ENCODE measurements at places on chromosomes 6 and 20.

DNA sequence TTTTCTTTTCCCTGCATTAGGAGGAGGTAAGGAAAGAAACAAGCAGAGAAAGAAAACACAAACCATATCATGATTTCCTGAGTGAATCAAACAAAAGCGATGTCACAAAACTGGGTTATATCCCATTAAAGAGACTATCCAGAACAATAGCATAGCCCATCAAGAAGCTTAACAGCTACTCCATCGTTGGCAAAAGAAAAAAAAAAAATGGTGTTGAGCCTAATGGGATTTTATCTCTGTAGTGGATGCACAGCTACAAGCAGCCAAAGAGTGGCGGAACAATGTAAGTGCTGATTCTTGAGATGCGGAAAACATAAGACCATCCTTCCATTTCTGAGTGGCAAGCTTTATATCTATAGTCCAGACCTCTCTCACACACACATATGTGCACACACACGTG, 106.2 kb upstream of the NRSN1 start:
- no peak for DNase-seq

DNA sequence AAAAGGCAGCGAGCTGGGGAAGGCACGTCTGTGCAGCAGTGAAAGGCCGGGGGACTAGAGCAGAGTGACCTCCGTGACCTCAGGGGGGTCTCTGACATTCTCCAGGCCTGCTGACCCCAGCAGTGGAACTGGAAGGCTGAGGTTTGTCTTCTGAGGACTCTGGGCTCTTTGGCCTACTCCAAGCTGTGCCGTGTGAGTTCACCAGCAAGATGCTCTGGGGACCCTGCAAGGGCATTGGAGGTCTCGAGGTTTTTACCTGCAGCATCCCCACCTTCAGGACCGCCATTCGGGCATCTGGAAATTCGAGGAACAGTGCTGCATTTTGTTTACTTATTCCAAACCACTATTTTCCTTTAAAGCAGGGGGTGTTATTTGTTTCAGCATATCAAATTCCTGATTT, 140.9 kb downstream of the PHACTR3 start:
- no peak for DNase-seq

DNA sequence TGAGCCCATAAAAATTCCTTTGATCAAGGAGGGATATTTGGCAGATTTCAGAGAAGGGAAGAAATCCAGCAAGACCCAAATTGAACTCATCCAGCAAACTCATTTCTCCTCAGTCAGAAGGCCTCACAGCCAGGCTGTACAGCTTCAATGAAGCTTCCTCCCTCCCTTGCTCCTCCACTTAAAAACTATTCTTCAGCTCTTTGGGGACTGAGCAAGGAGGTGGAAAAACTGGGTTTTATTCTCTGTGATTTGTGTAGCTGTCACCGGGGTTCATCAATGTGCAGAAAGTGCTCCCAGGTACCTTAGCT, 158.7 kb upstream of the ZNF184 start:
- DNase-seq: no peak

GRCh38 chr6:110875548-110876169, 1.1 kb downstream of the AMD1 start:
- peak; percentile 52 for DNase-seq

GRCh38 chr20:42474646-42475045, 715.1 kb downstream of the PTPRT start:
- DNase-seq: no peak

DNA sequence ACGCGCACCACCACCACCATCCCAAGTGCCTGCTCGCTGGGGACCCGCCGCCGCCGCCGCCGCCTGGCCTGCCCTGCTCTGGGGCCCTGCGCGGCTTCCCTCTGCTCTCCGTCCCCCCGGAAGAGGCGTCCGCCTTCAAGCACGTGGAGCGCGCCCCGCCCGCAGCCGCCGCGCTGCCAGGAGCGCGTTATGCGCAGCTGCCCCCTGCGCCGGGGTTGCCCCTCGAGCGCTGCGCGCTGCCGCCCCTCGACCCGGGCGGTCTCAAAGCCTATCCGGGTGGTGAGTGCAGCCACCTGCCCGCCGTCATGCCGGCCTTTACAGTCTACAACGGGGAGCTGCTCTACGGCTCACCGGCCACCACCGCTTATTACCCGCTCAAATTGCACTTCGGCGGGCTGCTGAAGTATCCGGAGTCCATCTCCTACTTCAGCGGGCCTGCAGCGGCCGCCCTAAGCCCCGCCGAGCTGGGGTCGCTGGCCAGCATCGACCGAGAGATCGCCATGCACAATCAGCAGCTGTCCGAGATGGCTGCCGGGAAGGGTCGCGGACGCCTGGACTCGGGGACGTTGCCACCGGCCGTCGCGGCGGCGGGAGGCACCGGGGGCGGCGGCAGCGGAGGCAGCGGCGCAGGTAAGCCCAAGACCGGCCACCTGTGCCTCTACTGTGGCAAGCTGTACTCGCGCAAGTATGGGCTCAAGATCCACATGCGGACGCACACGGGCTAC, 7.2 kb downstream of the PRDM13 start:
- DNase-seq: no peak

DNA sequence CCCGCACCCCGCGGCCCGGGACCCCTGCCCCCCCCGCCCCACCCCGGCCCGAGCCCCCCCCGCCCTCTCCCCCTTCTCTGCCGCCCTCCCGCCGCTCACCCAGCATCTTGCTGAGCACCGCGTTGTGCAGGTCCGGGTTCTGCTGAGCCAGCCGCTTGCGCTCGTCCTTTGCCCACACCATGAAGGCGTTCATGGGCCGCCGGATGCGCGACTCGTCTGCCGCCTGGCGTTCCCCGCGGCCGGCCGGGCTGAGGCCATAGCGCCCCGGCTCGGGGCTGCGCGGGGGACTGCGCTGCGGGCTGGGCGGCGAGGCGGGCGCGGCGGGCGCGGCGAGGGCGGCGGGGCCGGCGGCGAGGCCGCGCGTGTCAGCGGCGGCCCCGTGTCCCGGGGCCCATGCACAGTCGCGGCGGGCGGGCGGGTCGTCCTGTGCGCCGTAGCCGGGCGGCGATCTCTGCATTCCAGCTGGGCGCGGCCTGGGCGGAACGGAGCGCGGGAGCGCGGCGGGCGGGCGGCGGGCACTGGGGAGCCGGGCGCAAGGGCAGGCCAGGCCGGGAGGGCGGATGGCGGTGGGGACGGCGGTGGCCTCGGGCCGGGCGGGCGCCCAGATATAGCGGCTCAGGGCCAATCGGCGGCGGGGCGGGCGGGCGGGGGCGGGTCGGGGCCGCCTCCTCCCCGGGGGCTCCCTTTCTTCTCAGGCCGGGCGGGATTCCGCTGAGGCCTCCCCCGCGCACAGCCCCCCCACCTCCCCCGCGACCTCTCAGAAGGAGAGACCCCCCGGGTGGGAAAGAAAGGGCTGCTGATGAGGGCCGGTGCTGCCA, at the start of gene SOX18:
Gene SOX18, minus strand, starts transcription at position 580 of the 818 bp plus-strand sequence. Its CDS starts 123 bp downstream, at position 457.
- no peak for DNase-seq

DNA sequence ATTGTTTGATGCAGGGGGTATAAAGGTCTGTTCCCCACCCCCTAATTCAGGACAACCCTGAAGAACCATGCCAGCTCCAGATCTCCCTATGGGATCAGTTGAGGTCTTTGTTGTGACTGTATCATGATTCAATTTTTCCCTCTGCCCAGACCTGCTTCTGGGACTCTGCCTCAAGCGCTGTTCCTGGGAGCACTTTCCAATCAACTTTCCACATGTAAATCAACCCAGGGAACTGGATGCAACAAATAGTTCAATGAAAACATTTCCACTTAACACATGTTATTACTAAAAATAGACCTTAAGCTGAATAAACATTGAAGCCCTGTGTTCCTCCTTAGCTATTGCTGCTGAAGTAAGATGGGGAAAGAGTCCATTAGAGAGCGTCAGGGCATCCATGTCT, 139.5 kb downstream of the C6orf58 start:
- DNase-seq: no peak

DNA sequence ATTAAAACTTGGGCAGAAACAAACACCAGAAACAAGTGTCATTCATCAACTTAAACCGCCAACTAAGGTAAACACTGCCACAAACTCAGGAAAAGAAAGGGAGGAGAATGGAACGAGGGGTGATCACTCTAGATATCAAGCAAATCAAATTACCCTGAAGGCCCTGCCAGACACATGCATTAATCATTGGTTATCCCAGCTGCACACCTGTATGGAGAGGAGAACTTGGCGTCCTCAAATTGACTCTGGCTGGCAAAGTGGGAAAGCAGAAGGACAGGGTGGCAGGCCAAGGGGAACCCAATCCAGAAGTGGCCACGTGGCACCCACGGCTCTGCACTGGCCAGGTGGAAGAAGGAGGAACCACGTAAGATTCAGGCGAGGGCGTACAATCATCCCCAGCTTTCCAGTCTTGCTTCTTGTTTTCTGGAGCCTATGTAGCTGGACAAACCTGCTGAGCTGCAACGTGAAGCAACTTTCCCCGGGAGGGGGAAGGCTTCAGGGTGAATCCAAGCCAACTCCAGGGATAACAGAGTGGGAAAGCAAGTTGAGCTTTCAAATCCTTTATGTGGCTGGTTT, 156.2 kb upstream of the JARID2 start:
- no peak for DNase-seq

GRCh38 chr20:24619212-24619611, 149.8 kb downstream of the SYNDIG1 start:
- no peak for DNase-seq

DNA sequence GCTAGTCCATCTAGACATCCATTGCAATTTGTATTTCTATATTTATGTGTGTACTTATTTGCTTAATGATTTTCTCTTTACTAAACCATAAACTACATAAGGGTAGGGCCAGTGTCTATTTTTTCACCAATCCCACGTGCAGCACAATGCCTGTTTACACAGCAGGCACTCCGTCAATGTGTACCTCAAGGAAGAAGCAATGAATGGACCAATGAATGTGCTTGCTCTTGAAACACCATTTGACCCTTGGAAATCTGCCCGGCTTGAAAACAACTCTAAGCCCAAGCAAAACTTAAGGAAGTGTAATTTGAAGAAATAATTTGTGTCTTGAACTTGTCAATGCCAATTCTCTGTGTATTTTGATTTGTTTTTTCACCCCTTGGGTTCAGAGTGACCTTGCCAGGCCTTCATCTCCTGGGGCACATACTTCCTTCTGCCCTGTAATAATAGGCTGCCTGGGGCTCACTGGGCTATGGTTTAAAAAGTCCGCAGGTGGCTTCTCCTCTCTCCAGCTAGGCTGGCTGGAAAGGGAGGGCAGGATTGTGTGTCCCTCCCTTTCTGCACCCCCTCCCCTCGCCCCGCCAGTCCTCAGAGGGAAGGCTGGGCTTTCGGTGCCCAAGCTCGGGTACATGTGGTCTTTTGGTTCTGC, 140.8 kb upstream of the ARMC2 start:
- no peak for DNase-seq

DNA sequence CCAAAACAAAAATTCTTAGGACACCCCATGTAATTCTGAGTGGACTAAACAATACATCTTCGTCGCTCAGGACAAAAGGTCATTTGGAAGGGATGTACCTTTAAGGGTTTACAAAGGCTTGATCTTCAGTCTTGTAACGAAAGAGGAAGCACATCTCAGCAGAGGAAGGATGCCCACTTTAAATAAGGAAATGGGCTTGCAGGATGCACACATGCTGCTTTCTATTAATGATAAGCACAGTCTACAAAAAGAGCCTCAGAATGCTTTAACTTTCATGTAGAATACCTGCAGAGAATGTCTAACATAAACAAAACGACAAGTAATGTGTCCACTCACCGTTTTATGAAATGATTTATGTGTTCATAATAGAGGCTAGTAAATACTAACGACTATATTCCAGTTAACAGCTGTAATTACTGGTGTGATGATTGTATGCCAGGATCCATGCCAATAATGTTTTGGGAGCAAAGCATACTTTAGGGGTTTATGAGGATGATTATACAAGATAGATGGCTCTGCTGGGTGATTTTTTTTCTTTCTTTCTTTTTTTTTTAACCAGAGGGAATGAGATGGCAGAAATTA, 216.9 kb downstream of the GMDS start:
- no peak for DNase-seq

DNA sequence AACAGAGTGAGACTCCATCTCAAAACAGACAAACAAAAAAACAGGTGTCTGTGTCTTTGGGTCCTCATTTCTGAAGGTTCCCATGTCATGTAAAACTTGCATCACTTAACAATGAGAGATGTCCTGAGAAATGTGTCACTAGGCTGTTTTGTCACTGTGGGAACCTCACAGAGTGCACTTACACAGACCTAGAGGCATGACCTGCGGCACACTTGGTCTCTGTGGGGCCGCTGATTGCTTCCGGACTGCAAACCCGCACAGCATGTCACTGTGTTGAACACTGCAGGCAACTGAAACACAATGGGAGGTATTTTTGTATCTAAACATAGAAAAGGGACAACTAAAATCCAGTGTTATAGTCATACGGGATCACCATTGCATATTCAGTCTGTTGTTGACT, 42.3 kb upstream of the TMEM181 start:
- DNase-seq: no peak

GRCh38 chr6:135784507-135784906, 67.0 kb upstream of the PDE7B start:
- no peak for DNase-seq

Data from T1000 (cell line).